ENCODE measurements at places on chromosomes 7 and 10.

DNA sequence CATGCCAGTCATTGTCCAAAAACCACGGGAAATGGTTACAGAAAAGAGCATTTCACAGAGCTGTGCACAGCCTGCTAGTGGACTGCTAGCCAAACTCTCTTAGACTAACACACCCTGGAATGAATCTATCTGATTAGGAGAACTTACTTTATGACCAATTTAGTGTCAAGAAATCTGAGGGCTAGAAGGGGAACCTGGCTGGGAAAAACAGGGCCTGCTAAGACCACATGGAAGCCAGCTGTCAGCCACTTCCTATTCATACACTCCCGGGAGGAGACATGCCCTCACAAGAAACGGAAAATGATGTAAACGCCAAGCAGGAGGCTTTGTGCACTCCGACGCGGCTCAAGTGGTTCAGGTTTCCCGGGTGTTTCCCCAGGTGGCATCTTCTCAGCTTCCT, 54.8 kb downstream of the MPP7 start:
- no peak for DNase-seq

- no peak for DNase-seq
Observed at GRCh38 chr7:170551-171363, 21.6 kb upstream of the FAM20C start.

GRCh38 chr10:130222381-130222780, 86.2 kb downstream of the GLRX3 start:
- DNase-seq = no peak

DNA sequence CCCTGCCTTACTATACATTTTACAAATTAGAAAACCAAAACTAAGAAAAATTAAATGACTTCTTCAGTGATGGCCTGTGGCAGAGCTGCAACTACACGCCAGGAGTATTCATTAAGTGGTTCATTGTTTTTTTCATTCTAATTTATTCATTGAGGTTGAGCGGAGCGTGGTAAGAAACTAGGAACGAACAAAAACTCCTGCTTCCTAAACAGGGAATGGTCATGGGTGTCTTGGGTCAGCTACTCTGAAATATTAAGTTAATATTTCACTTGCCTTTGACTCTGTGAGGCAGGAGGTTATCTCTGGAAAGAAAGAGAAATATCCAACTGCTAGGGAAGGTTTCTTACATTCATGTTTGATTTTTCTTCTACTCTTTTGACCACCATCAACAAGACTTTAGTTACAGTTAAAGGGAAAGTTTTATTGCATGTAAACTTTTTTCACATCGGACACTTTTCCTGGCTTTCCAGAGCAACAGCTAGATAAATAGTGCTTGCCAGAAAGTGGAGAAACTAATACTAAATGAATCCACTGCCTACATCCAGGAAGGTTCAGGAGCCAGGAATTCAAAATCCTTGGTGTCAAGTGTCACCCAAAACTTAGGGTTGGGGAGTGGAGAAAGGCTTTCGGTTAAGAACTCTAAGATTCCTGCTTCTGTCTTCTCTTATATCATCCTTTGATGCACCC, 896 bp upstream of the GNG11 start:
- no peak for DNase-seq

- no peak for DNase-seq
Observed at GRCh38 chr10:36248304-36248981, 606.3 kb upstream of the FZD8 start.

DNA sequence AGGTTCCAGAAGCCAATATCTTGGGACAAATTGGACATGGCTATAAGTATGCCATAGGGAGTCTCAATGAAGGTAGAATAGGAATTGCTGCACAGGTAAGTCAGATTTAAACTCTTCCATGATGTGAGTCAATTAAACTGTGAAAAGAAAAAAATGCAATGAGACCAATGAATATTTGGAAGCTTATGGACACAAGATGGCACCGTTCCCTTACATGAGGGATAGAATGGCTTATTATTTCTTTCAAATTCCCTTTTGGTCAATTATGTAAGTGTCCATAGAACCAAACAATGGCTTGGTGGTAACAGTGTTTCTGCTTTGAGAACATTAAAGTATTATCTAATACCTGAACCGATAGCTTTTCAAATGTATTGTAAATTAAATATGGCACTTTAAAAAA, 35.6 kb downstream of the ACADSB start:
- DNase-seq = peak; percentile 1

DNA sequence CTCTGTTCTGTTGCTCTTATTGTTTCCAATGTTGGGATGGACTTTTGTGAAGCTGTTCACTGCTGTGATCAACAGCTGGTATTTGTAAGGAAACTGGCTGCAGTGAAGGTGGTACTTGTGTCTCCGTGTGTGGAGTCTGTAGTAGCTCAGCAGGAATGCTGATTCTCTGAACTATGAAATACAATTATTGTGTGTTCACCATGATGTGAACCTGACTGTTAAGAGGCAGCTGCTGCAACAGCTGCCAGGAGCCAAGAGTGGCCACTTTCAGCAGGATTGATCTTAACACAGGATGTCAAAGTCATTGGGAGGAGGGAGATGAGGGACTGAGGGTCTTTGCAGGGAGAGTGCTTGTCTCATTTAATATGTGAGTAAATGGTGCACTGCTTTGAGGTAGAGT, 13.9 kb downstream of the VSTM2A start:
- DNase-seq = no peak

GRCh38 chr7:46739518-46740234, 818.6 kb upstream of the IGFBP3 start:
- DNase-seq = no peak

DNA sequence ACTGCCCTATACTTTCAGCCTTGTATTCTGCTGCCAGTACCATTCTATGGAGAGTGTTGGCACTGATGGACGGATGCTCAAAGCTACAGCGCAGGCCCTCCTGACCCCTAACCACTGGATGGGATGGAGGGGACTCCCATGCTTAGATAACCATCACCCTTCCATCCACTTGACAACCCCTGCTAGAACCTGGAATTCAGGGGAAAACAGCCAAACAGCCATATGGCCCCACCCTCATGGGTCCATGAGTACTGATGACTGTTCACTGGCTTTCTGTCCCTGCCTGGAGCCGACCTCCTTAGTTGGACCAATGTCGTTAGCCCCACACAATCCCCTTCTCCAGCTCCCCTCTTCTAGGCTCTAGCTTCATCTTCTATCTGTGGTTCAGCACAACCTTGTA, 16.2 kb downstream of the DUSP5 start:
- DNase-seq = no peak
